Mammary epithelial cell (primary cell): ENCODE measurements at places on chromosomes 12 and 14. TPM values are rescaled to one million over a fixed set of nuclear protein-coding genes. Genes with fewer than 3 reads are reported as not detected.

The USP15 gene
- 35.3 TPM for polyA plus RNA-seq

DNA sequence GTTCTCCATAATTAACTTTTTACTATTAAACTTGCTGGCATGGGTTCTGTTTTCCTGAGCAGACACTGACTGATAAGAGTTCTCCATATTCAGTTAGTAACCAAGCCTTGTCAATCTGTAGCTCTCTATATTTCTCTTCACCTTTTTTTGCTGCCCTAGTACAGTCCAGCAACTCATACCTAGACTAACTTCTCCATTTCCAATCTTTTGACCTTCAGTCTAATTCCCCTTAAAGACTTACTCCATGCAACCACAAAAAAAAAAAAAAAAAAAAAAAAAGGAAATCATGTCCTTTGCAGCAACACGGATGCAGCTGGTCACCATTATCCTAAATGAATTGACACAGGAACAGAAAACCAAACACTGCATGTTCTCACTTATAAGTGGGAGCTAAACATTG lies 125.7 kb upstream of the KRAS start:
- no peak for DNase-seq

GRCh38 chr14:25887251-25887878 lies 710.5 kb downstream of the NOVA1 start:
- DNase-seq = no peak

DNA sequence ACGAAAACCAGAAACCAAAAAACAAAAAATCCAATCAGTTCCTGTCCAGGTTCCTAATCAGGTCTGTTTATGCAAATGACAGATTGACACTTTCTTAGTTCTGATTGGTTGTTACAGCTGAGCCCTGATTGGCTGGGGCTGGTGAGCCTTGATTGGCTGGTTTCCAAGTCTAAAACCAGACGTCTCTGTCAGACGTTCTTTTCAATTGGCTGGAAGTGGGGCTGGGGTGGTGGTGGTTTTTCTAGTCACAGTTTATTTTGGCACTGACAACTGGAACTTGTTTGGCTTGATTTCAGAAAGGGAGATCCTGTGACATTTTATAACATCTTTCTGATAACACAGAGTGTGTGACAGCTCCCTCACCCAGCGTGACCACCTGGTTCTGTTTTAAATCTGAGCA lies 36.1 kb upstream of the PRICKLE1 start:
- no peak for DNase-seq

- peak; percentile 64 for DNase-seq
Observed at GRCh38 chr12:10615532-10615931, 2.1 kb upstream of the MAGOHB start.

DNA sequence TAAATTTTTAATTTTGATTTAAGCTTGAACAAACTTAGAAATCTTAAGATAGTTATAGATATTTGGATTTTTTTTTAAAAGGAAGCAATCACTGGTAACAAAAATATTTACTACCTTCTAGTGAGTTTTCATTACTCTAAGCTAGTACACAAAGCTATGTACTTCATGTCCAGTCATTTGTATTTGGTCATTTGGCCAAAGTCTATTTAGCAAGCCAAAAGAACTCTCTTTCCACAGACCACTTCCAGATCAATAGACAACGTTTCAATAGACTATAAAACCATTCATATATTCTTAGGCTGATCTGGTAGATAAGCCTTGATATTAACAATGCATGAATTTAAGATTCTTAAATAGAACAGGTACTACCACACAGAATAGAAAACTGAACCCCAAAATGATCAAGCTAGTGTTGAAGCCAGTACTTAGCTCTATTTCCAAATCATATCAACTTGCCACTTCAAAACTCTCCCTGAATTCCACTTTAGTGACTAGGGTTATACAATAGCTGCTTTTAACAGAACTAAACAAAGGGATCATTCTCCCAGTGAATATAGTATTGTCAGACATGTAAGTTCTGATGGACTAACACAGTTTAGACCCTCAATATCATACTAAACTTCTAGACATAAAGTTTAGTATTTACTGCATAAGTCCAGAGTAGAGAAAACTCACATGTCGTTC lies 21.7 kb downstream of the CAPRIN2 start:
- peak; percentile 15 for DNase-seq

DNA sequence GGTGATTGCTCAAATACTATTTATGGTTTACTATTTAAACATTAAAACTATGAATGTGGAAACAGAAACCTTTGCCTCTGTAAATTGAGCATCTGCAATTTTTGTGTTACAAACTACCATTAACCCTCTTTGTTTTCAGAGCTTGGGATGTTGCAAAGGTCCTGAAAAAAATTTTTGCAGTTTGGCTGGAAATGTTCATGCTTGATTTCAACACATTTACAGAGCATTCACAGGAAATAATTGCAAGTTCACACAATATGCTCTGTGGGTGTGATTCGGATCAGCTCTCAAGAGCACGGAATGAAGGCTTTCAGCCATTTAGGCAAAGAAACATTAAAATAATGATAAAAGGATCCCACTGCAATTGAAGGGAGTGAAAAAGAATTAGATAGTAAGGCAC lies 232.9 kb downstream of the ATP23 start:
- no peak for DNase-seq

The TSHR gene
- polyA plus RNA-seq = not detected

DNA sequence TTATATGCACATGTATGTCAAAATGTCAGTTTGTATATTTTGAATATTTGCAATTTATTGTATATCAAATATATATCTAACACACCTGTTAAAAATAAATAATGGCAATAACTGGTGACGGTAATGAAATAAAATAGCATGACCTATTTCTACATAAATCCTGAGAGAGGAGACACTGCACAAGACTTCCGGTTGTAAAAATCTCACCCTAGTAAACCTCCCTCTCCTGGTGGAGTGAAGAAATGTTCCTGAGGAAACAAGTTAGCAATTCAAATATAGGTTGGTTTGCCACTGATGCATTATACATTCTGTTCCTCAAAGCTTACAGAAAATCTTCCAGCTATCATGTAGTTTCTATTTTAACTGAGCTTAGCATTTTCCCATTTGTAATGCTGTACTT lies 166.1 kb upstream of the SYT10 start:
- peak; percentile 30 for DNase-seq

DNA sequence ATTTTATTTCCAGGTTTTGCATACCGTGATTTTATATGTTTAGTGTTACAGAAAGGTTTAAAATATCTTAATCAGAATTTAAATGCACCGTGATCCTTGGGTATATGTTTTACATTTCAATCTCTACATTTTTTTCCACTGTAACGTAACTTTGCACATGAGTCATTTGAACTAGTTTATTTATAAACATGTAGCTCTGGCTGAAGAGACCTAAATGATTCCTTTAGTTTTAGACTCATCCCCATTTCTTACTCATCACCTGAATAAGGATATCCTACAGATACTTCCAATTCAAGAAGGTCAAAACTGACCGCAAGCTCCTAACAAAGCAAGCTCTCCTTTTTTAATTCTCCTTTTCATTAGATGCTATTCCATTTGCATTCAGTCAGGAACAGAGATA lies 42.7 kb upstream of the SLC6A15 start:
- DNase-seq = peak; percentile 39

DNA sequence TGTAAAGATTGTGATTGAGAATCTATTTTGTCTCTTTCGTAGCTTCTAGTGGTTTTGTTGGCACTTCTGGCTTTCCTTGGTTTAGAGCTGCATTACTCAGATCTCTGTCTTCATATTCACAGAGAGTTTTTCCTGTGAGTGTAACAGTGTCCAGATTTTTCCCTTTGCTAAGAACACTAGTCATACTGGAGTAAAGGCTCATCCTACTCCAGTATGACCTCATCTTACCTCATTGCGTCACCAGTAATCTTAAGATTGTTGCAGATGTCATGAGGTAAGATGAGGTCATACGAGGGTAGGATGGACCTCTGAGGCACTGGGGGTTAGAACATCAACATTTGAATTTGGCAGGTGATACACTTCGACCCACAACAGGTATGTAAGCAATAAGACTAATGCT lies 461.2 kb downstream of the FLRT2 start:
- no peak for DNase-seq

The INTS13 gene
- polyA plus RNA-seq = 19.2 TPM
